ENCODE measurements at places on chromosomes 3 and 15.

DNA sequence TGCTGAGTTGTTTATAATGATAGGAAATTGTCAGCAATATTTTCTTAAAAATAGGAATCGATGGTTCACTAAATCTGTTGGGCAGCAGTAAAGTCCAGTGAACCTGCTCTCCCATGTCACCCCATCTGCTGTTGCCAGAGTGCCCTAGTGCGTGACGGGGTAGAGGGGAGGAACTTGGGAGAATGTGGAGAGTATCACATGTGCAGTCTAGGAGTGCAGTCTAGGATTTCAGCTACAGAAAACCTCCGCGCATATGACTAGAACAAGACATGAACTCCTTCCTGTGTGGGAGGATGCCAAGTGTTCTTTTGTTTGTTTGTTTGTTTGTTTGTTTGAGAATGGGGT lies 74.6 kb upstream of the ACAD9 start:
- DNase-seq: no peak

DNA sequence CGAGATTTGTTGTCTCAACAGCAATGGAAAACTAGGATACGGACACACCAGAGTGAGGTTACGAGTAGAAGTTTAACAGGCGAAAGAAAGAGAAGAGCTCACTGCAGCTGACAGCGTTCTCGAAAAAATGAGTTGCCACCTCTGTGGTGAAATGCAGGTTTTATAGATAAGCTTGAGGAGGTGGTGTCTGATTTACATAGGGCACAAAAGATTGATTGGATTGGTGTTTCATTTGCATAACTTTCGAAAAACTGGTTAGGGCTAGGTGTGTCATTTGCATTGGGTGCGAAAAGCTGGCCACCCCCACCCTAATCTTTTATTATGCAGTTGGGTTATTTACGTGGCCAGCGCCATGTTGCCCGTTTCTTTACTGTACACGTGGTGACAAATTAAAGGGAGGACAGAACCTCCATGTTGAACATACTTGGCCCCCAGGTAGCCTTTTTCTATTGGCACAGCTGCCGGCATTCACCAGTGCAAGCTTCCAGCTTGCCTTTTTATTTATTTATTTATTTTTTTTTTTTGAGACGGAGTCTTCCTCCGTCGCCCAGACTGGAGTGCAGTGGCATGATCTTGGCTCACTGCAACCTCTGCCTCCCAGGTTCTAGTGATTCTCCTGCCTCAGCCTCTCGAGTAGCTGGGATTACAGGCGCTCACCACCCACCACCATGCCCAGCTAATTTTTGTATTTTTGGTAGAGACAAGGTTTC lies 8.3 kb downstream of the IFT122 start:
- no peak for DNase-seq

- no peak for DNase-seq
Measured at GRCh38 chr15:52421029-52421428, 107.7 kb downstream of the MYO5A start.

DNA sequence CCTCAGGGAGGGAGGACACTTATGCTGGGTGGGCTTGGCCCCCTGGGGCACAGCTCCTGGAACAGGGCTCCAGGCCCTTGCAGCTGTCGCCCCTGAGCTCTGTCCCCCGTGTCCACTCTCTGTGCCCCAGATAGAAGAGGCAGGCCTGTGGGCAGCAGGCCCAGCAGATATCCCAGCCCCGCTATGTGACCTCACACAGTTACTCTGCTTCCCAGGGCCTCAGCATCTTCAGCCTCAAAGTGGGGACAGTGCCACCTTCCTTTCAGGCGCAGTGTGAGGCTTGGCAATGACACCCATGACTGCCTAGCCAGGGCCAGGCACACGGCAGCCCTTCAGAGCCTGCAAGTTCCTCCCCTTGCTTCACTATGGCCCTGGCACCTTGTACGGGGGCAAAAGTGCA lies 98.4 kb downstream of the IQSEC1 start:
- no peak for DNase-seq

DNA sequence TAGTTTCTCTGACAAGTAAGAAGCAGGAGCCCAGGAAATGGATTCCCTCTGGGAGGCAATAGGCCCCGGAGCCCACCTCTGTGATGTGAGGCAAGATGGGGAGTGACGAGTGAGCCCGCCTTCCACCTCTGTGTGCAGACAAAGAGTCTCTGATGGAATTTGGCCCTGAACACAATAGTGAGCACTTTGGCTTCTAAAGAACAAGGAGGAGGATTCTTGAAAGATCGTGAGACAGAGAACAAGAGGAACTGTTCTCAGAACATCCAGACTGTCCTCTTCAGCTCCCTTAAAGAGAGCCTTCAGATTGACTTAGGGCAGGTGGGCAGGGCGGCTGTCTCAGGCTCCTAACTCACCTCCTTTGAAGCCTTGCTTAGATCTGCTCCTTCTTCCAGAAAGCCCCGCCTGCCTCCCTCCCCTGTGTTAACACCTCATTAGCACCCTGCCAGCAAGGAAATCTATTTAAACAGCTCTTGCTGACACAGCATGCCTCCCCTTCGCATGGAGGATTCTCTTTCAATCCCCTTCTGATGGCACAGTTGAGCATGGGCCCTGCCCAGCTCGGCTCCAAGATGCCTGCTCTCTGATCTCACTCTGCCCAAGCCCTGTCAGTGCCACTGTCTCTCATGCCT lies 430.3 kb downstream of the NTRK3 start:
- DNase-seq: no peak

DNA sequence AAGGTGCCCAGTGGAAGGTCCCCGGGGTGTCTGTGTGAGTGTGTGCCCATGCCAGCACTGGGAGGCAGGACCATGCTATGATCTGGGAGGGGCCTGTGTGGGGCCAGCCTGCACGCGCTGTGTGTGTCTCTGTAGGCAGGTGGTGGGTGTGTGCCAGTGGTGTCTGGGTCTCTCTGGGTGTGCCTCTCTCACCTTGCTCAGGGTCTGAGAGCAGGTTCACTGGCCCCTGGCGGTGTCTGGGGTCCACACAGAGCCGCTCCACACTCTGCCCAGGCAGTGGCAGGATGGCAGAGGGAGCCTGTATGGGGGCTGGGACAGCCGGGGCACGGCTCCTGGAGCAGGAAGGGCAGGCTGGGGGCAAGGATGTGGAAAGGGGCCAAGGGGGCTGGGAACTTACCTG lies 12.6 kb downstream of the ITIH4 start:
- no peak for DNase-seq

DNA sequence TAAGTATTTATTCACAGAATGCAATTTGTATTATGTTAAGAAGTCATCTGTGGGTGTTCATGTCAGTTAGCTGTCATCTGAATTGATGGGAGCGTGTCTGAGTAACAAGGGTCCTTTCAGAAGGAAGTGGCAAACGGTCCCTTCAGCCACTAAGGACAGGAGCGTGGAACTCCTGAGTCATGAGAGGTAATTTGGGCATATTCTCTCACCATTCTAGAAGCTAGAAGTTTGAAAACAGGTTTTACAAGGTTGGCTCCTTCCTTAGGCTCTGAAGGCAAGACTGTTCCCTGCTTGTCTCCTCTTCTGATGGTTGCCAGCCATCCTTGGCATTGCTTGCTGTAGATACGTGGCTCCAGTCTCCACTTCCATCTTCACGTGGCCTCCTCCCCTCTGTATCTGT lies 19.7 kb downstream of the ABHD2 start:
- no peak for DNase-seq

- DNase-seq: no peak
Measured at GRCh38 chr3:94303897-94304296, 241.0 kb downstream of the NSUN3 start.

GRCh38 chr3:124671106-124671505 lies 59.1 kb upstream of the UMPS start:
- DNase-seq: no peak

GRCh38 chr3:71724584-71725270 lies 475 bp downstream of the EIF4E3 start:
- DNase-seq: no peak

DNA sequence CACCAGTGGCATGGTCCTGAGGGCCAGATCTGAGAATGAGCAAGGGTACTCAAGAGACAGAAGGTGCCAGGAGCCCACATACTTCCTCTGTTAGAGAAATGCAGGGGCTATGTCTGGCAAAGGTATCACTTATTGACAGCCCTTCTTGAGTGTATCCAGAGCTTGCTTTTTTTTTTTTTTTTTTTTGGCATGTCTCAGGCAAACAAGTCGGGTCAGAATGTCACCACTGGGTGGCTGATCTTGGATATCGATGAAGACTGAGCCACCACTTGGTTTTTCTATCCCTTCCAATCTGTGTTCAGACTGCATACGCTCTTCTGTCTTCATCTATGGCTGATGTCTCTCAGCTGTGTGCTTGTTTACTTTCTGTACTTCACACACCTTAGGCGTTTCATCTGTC lies 363.4 kb upstream of the C2CD4B start:
- DNase-seq: no peak

- DNase-seq: no peak
Measured at GRCh38 chr3:16319723-16320122, 54.7 kb downstream of the OXNAD1 start.

- DNase-seq: no peak
Measured at GRCh38 chr3:32869513-32870047, 51.8 kb downstream of the TRIM71 start.

DNA sequence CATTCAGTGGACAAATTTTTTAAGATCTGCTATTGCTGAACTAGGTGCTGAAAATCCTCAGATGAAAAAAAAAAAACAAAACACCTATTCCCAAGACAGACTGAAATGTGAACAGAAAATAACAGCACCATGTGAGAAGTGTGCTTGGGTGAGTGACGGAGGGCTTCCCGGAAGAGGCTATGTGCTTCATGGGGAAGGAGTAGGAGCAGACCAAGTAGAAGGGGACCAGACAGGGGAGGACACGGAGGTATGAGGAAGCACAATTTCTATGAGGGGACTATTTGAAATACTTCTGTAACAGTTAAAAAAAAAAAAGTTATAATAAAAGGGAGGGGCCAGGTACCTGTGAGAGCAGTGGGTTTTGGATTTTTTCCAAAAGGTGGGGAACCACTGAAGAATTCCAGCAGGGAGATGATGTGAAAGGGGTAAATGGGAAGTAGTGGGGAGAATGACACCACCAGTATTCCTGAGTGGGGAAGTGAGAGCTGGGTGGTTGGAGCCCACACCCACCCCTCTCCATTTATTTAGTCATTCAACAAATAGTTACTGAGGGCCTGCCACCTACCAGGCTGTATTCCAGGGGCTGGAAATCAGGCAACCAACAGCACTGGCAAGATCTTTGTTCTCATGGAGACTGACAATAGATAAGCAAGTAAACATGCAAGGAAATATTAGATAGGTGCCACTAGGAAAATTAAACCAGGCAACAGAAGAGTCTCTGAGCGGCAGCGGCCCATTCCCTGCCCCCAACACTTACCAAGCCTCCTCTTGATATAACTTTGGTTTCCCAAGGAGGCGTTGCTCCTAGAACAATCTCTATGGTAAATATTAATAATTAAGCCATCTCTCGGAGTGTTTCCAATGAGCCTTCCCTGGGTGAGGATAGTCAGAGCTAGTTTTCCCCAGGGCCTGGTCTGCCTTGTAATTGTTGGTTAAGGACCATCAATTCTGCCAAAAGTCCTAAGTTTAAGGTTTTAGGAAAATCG lies 3.8 kb upstream of the USP3 start:
- no peak for DNase-seq

- no peak for DNase-seq
Measured at GRCh38 chr3:80770106-80771074, 991.1 kb downstream of the GBE1 start.

DNA sequence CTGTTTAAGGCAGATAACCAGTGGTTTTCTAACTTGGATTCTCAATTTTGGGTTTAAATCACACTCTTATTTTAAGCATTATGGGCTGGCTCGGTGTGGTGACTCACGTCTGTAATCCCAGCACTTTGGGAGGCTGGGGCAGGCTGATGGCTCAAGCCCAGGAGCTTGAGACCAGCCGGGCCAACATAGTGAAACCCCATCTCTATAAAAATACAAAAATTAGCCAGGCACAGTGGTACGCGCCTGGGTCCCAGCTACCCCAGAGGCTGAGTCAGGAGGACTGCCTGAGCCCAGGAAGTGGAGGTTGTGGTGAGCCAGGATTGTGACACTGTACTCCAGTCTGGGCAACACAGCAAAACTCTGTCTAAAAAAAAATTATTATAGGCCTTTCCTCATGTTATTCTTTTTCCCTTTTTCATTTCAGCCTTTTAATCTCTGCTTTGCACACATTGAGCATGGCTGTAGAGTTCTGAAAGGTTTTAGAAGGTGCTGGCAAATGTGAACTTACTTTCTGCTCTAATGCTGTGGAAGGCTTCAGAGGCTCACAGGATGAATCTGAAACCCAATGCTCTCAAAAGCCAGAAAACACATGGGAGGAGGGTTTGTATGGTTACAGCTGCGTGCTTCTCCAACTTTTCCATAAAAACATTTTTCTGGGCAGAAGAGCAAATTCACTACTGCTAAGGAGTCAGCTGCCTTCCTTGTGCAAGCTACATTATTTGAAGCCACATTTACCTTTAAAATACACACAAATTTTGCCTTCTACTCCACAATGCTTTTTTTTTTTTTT lies 32.5 kb downstream of the CHAC1 start:
- DNase-seq: no peak

- no peak for DNase-seq
Measured at GRCh38 chr3:37906734-37907282, 45.1 kb downstream of the CTDSPL start.

GRCh38 chr3:43063114-43063513 lies 42.8 kb downstream of the POMGNT2 start:
- no peak for DNase-seq

DNA sequence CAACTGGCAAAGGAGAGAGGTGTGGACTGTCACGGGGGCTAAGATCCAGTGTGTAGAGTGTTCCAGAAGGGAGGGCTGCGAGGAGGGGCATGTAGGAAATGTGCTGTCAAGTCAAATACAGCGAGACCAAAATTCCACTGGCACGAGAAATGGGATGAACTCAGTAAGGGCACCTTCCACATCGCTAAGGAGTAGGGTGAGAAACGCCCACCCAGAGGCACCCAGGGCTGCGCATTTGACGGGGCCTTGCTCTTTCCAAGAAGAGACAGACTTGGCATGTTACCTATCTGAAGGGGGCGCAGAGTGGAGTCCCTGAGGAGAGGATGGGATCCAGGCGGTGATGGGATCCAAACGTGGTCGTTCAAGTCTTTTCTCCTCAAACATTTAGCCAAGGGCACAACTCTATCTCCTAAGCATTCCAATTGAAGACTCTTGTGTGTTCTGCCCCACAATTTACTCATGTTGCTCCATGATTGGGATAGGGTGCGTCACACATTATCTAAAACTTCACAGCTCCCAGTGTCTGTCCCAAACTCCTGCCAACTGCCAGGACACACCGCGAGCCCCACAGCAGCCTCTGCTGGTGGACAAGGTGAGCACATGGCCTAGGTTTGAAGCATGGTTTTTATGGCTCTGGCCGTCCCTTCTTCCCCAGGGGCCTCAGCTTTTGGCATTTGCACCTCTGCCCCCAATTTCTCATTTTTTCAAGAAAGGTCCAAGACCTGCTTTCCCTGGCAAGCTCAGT lies 7.6 kb downstream of the SELENOS start:
- DNase-seq: no peak

DNA sequence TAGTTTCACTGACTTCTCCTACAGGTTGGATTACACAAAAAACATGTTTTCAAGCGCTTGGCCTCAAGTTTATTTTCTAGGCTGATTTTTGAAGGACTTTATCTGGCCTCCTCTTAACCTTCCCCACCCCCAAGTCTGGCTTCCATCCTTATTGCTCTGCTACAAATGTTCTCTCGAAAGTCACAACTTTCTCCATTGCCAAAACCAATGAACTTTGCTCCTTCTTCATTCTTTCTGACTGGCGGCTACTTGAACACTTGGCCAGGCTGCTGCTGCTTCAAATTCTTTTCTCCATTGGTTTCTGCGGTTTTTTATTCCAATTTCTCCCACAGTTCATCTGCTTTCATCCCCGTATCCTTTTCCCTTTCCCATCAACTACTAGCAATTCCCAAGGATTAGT lies 106.6 kb downstream of the TOP2B start:
- DNase-seq: no peak

Data from NCI-H1092 treated with DMSO at 0.1 percent for 48 hours (cell line).